HT-29 (cell line): ENCODE measurements at places on chromosomes 7 and 10. TPM values are rescaled to one million over a fixed set of nuclear protein-coding genes. Genes with fewer than 3 reads are reported as not detected.

DNA sequence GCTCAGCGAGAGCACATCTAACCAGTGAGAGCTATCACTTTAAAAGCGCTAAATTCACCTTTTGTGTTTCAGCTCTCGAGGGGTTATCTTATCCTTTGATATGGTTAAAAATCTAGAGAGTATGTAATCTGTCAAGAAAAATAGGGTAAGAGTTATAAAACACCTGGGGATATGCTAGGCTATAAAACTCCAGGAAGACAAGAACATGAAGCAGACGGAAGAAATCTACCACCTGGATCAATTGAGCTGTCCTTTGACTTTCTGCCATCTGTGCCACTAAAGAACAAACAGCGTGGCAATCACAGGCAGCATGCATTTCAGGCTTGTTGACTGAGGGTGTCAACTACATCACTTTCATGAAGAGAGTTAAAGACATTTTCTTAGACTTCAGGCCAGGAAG is 83.1 kb downstream of the ZNF248 start:
- DNase-seq: no peak

GRCh38 chr7:131937868-131938267 is 381.4 kb upstream of the PODXL start:
- DNase-seq: no peak

DNA sequence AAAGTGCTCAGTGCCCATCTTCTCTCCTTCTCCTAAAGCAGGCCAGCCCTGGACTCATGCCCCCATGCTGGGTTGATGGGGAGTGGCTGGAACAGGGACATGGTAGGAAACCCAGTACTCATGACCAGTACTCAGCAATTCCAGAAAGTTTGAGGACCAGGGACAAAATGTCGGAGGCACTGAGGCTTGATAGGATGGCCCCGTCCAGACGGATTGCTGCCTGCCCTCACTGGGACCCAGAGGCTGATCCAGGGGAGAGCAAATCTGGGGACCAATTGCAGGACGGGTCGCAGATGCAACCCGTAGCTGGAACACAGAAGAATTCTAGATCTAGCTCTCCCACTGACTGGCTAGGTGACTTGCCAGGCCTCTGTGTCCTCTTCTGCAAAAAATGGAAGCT is 5.1 kb downstream of the ZCCHC24 start:
- DNase-seq: no peak

GRCh38 chr10:132637477-132638129 is 100.0 kb downstream of the INPP5A start:
- peak; percentile 68 for DNase-seq

DNA sequence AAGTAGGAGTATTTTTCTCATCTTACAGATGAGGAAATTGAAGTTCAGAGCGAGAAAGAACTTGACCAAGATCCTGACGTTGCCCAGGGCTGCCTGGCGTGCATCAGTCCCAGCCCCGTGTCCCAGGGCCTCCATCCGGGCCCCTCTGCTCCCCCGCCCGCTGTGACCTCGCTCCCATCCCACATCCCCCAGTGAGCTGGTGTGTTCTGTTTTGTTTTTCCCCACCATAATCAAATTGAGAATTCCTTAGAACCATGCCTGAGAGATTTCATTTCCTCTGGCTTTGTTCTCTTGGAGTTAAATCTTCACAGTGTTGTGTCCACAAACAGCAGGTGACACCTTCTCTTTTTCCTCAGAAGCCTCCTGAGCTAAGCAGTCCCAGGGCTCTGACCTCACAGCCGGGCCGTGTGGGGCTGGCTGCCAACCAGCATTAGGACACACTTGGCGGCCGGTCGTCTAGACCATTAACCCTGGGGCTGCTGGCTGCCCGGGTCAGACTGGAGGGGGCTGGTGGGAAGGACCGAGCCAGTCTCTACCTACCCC is 44.3 kb downstream of the PFKP start:
- DNase-seq: no peak

CTBP2 gene
- total RNA-seq: 171 and 207 TPM in 2 replicates

PLXNA4 gene
- not detected in 2 replicates for total RNA-seq

CFAP43 gene
- 0.16 and 0.18 TPM in 2 replicates for total RNA-seq

TRDMT1 gene
- 1.3 and 3.2 TPM in 2 replicates for total RNA-seq
